ENCODE measurements at places on chromosomes 5 and 9.

- no peak for DNase-seq
Measured at GRCh38 chr9:15736569-15736968, 183.7 kb downstream of the CCDC171 start.

DNA sequence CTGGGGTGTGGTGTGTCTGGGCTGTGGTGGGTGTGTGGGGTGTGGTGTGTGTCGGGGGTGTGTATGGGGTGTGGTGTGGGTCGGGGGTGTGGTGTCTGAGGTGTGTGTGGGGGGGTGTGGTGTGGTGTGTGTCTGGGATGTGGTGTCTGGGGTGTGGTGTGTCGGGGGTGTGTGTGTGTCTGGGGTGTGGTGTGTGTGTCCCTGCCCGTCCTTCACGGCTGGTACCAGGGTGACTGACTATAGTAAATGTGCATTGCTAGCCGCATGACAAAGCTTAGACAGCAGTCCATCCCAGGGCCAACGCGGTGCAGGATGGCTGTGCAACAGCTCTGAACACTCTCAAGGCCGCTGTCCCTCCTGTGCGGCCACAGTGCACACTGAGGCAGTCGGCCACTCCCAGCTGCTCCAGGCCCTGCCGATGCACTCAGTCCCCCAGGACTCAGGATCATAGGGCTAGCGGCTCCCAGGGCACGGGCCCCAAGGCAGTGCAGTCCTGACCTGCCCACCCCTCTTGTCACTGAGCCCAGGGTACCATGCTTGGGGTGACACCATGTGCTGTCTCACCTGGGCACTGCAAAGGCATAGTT is 54.0 kb downstream of the SECISBP2 start:
- no peak for DNase-seq

DNA sequence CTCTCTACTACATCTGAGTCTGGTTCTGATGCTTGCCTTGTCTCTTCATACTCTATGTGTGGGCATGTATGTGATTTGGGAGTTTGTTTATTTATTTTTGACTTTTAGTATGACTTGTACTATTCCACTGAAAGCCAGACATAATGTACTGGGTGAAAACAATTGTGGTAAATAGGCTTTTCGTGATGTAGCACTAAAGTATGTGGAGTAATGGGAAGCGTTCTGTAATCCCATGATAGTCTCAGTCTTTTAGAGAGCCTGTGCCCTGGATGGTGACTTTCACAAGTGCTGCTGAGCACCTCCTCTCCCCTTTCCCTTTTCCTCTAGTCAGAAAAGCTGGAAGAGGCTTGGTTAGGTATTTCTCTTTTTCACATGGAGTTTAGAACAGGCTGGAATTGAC is 85.8 kb upstream of the S1PR3 start:
- DNase-seq, result no peak

DNA sequence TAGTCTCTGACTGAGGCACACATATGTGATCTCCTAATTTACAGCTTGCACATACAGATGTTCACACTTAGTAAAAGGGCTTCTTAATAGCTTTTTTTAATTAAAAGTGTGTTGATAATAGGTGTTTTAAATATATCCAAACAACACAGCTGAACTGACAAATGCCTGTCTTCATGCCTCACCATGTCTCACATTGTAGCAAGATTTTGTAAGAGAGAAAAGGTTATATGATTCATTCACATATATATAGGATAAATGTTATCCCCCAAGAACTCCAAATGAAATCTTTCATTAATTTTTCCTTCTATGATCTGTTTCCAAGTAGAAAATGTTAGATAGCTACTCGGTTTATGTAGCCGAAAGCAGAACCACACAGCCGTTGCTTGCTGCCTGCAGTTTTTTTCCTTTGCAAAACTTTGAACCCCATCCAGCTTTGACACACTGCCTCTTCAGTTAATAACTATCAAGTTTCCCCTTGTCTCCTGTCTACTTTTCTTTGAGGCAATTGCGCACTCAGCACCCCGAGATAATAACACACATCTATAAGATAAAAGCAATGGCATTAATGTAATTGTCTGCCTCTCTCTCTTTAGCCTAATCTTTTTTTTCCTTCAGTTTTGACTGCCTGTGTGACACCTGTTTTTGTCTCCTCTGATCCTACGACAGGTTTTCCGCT is 299.2 kb downstream of the BNC2 start:
- DNase-seq, result no peak

GRCh38 chr9:134768709-134769351 is 111.8 kb upstream of the FCN2 start:
- DNase-seq, result no peak

DNA sequence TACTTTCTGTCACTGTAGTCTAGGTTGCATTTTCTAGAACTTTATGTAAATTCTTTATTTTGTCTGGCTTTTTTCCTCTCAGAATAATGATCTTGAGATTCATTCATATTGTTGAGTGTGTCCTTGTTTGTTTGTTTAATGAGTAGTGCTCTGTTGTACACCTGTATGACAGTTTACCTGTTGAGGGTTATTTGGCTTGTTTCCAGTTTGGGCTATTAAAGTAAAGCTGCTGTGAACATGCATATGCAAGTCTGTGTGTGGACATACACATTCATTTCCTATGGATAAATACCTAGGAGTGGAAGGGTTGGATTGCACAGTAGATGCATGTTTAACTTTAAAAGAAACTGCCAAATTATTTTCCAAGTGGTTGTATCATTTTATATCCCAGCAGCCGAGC is 30.4 kb downstream of the MVB12B start:
- DNase-seq, result no peak

- DNase-seq, result no peak
Measured at GRCh38 chr5:139903450-139903794, 107.8 kb downstream of the PSD2 start.

DNA sequence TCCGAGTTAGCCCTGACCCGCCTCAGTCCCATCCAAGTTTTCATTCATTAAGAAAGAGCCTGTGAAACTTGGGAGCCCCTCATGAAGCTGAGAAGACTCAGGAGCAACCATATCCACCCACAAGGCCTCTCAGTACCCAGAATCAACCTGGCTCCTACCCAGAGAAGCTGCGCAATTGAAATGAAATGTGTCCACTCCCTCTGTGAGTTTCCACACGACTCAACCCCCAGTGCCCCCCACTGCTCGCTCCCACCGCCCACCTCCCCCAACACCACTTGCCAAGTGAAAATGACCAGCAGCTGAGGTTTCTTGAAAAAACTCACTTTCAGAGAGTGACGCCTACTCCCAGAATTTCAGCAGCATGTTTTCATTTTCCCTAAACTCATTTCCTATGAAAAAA is 104.6 kb downstream of the CDK5RAP2 start:
- DNase-seq, result no peak

DNA sequence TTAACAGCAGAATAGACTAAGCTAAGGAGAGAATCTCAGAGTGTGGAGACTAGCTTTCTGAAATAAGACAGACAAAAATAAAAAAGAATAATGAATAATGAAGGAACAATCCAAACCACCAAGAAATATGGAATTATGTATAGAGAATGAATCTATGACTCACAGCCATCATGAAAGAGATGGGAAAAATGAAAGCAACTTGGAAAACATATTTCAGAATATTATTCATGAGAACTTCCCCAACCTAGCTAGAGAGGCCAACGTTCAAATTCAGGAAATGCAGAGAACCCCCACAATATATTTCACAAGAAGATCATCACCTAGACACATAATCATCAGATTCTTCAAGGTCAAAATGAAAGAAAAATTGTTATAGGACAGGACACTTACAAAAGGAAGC is 349.0 kb upstream of the MPDZ start:
- DNase-seq, result no peak

DNA sequence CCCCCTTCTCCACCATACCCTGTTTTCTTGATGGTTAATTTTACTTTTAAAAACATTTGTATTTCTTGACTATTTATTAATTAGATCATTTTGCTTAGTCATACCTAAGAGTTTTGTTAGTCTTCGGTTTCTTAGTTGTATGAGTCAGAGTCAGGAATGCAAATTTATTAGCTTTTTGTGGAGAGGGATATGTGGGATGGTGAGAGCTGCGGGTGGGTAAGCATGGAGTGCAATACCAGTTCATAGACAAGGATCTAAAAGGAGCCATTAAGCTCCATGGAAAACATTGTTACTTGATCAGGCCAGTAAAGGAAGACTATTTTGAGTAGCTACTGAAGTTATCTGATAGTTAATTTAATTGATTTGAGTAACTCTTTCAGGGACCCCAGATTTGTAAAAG is 77.5 kb downstream of the ZSWIM6 start:
- peak; percentile 50 for DNase-seq

DNA sequence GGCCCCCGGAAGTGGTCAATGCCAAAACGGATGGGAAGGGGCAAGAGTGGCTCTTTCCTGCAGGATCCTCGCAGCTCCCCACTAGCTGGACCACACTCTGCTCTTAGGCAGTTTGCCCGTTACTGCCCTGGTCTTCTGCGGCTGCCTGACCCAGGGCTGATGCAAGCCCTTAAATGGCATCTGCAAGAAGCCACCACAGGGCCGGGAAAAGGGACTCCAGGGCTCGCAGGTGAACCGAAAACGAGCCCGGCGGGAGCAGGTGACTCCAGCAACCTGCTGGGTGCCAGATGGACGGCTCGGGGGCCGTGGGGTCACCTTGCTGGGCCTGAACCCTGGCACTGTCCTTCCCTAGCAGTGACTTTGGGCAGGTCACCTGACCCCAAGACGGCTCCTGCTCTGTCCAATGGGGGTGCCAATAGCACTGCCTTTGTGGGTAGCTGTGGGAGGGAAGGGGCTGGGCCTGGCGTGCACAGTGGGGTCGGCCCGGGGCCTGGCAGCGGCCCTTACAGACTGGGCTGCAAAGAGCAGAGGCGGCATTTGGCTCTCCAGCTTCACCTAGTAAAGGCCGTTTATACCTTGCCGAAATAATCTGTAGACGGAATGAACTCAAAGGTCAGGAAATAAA is 1.3 kb downstream of the TMEM250 start:
- DNase-seq, result peak; percentile 61

GRCh38 chr9:128921881-128922763 is 1.3 kb downstream of the PHYHD1 start:
- peak; percentile 62 for DNase-seq

DNA sequence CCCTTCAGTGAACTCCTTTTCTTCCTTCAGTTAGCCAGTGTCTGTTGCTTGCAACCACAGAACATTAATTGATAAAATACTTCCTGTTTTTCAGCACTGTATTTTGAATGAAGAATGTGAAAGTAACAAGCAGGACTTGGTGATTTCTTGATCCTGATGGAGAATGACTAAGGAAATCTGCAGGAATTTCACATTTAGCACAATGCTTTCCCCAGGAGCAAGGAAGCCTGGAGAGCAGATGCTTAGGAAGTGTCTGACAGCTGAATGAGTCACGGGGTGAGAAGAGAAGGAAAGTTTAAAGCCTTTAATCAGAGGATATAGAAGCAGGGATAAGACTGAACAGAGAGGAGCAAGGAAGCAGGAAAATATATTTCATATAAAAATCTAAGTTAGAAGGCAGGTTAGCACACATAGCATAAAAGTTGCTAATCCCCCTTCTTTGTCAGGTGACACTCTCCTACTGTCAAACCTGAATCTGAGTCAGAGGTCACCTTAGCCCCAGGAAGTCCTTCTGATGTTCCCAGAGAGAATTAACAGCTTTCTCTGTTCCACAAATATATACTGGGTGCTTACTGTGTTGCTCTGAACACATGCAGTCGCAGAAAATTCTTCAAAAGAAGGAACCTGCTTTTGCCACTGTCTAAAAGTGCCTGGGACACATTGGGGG is 59.7 kb downstream of the GNA14 start:
- no peak for DNase-seq

DNA sequence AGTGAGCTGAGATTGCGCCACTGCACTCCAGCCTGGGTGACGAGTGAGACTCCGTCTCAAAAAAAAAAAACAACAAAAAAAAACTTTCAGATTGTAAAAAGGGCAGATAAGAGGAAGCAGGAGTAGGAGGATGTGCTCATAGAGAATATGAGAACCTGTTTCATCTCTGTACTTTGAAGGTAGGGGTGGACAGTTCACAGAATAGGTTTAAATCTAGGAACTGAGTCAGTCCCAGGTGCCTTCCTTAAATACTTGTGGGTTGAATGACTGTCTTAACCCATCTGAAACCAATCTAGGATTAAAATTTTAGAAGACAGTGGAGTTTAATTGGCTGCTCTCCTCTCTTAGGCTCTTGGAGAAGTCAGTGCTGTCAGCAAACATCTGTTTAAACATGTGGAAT is 12.4 kb downstream of the POLK start:
- no peak for DNase-seq

DNA sequence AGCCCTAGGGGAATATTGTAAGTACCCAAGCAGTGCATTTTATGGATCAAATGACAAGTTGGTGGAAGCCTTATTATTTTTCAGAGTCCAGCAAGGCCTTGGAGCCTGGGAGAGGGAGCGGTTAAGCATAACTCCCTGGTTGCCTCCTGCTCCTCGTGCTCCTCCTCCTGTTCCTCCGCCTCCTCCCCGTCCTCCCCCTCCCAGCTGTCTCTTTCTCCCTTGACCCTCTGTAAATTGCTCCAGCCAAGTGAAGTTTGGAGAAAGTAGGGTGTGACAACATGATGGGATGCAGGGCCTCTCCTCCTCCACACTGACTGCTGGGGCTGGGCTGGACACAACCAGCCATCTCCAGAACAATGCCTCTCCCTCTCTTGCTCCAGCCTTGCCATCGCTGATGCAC is 586.9 kb downstream of the CCDC171 start:
- DNase-seq, result no peak

- no peak for DNase-seq
Measured at GRCh38 chr9:84283946-84284345, 56.6 kb downstream of the SLC28A3 start.

GRCh38 chr5:7396713-7397454 is 946 bp downstream of the ADCY2 start:
- no peak for DNase-seq

- DNase-seq, result peak; percentile 85
Measured at GRCh38 chr9:128073253-128073886, 5.3 kb downstream of the SLC25A25 start.

GRCh38 chr5:14174230-14174636 is 31.1 kb downstream of the TRIO start:
- no peak for DNase-seq

- no peak for DNase-seq
Measured at GRCh38 chr9:2560180-2560579, 61.4 kb upstream of the VLDLR start.

GRCh38 chr9:582775-583174 is 258.7 kb upstream of the DMRT1 start:
- DNase-seq, result no peak

DNA sequence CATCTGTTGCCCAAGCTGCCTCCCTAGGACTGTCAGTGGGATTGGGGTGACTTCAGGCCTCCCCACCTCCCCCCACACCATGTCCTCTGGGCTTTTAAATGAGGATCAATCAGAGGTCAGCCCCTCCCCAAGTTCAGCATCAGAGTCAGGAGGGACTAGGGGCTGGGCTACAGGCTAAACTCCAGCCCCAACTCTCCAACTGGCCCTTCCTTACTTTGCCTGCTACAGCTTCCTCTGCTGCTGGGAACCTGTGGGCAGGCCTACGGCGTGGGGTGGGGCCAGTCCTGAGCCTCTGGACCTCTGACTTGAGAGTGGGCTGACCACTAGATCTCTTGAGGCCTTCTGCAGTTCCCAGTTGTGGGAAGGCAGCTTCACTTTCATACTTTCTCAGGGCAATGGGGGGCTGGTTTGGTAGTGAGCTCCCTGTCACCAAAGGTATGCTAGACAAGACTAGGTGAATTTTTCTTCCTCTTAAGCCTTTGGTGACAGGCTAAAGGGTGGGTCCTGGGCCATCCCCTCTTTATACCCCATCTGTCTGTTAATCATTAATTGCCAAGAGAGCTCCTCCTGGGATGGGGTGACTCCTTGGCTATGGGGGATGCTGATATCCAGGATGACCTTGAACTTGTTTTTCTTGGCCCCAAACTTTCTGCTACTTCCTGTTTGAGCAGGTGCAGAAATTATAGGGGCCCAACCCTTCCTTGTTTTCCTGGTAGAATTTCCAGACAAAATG is 10.8 kb upstream of the DAB2IP start:
- DNase-seq, result no peak

All from HepG2 (cell line).